ENCODE measurements at places on chromosomes 5 and 9. TPM values are rescaled to one million over a fixed set of nuclear protein-coding genes. Genes with fewer than 3 reads are reported as not detected.
A peak's percentile ranks its signal among the peaks of the same experiment; 100 is the strongest.

Gene POU5F2
- total RNA-seq = 0.06 TPM

DNA sequence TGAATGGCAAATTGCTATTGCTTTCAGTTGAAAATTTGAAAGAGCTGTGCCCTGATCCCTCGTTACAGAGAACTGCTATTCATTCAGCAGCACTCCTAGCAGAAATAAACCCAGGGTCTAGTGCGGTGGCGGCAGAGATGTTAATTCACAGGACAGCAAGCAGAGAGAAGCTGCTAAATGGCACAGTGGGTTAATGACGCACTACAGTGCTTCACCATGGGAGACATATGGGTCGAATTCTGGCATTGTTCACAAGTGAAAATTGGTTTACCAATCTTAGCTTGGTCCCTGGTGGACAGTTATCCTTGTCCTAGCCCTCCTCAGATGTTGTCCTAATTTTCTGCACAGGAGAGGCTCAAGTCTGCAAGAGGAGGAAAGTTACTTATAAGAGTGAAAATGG, 807.4 kb downstream of the TLE1 start:
- DNase-seq = peak; percentile 1

DNA sequence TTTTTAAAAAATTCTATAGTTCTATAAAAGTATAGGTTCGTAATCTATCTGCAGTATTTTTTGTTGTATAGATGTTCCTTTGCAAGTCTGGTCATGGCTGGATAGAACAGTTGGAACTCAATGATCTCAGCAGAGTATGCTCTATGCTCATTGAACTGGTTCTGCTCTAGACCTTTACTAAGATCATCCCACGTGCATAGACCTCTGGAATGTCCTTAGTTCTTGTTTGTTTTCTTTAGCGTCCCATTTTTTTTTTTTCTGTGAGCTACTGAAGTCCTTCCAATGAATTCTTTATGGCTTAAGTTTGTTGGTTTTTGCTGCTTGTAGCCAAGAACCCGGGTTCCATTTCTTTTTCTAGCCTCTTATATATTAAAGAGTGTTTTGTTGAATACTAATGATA, 3.5 kb downstream of the TMEM38B start:
- no peak for DNase-seq

Gene FUT7
- not detected for total RNA-seq

DNA sequence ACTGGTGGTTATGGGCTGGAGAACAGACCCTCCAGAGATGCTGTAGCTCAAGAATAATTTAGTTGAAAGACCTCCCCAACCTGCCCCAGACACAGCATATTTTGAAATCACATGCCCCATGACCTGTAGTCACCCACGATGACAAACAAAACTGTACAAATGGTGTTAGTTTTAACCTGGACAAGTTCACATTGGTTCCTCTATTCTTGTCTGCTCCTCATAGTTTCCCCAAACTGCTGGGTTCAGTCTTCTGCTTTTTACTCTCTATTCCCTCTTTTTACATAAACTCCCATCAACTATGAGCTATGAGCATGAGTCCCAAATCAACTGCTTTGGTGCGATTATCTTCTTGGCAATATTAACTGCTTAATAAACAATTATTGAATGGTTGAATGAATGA, 365.3 kb upstream of the CLINT1 start:
- DNase-seq = no peak

- DNase-seq = no peak
These were observed 127.9 kb downstream of the PIK3R1 start for GRCh38 chr5:68343421-68343826.

GRCh38 chr9:4686112-4686511, 6.7 kb downstream of the CDC37L1 start:
- DNase-seq = no peak

DNA sequence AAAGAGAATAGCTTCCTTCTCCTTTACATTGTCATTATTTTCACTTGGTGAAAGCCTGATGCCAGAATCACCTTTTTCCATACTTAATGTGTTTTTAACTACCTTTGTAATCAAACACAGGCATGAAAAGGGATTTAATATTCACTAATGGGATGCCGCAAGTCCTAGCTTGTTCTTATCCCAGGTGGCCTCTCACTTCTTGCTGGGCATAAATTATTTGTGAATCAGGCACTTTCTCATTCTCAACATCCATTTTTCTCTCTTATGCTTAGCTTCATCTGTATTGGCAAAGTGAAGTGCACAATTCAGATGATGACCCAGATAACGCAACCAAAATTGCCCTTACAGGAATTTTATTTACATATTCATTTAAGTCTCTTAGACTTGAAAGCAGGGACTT, 10.9 kb downstream of the ACTL7B start:
- no peak for DNase-seq

Gene CDKN2B
- total RNA-seq = 0.31 TPM

DNA sequence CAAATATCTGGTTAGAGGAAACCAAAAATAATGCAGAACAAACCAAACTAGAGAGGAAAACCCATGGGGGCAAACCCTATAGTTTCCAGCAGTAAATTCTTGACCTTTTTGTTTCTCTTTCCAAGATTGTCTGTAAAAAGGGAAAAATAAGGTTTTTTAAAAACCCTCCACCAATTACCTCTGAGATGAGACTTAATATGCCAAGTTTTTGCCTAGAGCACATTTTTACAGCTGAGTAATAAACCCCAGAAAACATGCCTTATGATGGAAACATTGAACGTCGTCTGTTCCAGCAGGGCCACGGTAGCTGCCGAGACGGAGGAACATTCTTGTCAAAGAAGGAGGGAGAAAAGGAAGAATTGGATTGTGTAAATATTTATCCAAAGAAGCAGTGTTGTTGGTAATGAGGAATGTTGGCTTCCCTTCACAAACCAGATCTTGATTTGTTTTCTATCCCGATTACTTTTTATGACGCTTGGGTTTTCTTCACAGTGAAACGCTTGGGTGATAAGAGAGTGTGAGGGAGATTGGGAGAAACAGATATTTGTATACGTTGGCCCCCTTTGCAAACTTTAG, 17.3 kb upstream of the MSX2 start:
- no peak for DNase-seq

GRCh38 chr9:115930472-115930871, 223.1 kb upstream of the PAPPA start:
- no peak for DNase-seq

Gene CCL28
- not detected for total RNA-seq

DNA sequence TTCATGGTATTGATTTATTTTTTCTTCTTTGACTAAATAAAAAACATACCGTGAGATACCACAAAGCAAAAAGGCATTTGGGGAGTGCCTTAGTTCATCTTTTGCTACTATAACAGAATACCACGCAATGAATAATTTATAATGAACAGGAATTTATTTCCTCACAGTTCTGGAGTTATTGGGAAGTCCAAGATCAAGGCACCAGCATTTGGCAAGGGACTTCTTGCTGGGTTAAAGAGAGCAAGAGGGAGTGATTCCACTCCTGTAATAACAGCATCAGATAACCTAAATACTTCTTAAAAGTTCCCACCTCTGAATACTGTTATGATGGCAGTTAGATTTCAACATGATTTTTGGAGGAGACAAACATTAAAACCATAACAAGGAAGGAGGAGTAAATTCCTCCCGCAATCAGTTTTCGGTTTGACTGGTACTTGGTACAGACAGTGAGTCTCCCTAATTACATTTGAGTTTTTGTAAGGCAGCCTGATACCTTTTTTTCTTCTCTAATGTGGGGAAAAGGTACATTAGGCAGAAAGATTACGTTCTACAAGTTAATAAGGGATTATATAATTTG, 8.8 kb upstream of the OMD start:
- no peak for DNase-seq

DNA sequence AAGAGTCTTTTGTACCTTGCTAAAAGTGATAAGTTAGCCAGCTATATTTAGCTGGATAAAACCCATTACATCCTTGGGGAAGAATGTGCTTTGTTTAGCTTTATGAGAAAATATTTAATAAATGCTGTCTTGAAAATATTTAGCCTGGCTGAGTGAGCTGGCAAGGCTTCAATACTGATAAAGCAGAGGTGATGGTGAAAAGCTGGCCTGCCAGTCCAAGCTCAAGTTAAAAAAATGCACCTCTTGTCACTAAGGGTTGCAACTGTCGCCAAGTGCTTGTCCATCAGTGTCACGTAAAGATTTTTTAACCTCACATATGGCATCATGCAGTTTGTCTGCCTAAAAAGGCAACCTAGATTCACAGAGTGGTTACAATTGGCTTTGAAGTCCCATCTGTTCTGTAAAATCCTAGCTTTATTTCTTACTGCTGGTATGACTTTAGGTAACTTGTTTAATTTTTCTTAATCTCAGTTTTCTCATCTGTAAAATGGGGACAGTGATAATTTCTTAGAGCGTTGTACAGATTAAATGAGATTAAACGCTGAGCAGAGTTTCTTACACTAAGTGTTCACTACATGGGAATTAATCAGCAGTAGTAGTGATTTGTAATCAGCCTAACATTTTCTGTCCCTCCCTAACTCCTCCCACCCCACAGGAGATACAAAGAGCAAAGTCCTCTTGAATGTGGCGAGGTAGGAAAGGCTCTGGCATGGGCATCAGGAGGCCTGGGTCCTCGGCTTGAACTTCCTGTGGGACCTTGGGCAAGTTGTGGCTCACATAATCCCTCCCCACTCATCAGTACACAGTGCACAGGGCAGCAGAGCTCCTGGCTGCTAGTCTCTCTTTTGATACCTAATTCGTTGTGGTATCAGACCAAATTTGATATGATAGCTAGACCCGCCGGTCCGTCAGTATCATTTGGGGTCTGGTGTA, 48.7 kb downstream of the PIK3R1 start:
- no peak for DNase-seq

DNA sequence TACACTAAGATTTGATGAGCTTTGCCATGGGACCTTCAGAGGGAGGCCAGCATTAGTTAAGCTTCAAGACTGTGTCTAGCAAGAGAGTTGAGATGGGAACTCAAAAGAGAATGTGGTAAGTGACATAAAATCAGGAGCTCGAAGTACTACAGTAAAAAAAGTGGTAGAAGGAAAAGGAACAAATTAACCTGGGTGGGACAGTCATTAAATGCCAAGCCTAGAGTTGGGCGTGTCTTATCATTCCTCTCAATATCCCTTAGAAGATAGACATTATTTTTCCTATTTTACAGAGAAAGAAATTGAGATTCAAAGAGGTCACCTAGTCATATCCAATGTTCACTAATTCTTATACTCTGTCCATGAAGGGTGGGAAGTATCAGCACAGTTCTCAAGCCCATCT, 3.3 kb upstream of the TXN start:
- DNase-seq = no peak

DNA sequence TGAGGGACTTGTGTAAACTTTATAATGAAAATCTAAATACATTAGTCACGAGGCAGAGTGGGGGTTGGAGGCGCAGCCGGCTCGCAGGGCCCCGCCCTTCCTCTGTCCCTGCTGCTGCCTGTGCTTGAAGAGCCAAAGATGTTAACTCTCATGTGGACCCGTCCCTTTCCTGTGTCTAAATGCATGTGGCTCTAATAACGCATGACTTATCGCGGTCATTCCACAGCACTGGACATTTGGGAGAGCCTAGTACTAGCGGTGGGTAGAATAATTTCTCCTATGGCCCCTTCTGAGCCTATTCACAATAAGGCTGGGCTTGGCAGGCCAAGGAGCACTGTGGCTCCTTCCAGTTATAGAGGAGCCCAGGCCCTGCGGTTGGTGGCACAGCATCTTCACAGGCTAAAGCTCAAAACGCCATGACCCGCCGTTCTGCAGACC, 82.3 kb upstream of the SIMC1 start:
- DNase-seq = no peak

Gene SMIM3
- 13.2 TPM for total RNA-seq

Gene ADAMTS2
- total RNA-seq = 5.2 TPM

DNA sequence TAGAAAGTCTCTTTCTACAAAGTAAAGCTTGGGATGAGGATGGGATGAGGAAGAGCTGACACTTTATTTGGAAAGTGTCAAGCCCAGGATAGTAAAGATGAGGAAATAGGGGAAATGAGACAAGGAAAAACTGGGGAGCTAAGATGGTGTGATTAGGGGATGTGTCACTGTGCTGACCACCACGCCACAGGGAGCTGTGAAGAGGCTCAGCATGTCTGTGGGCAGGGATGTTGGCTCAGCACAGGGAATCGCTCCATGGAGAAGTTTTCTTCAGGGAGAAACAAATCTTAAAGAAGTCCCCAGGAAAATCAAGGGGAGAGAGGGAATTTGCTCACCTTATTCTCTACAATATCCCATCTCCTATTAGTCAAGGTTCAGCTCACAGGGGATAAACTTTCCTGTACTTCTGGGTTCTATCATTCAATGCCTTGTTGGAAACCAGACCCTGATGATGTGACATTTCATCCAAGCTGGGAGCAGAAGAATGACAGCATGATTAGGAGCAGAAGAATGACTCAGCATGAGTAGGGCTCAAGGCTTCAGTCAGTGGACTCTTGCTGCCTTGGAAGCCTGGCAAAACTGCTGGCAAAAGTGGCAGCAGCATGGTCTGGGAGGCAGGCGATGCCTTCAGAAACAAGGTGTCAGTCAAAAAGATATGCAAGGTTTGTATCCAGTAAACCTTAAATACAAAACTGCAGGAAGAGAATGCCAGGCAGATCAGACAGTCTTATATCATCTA, 4.9 kb downstream of the HSPB3 start:
- no peak for DNase-seq

Gene MYOZ3
- total RNA-seq = 19.4 TPM

GRCh38 chr9:128005923-128006322, 25.1 kb upstream of the EEIG1 start:
- DNase-seq = no peak

Gene UAP1L1
- total RNA-seq = 5.4 TPM

Gene PTTG1
- total RNA-seq = 229 TPM

DNA sequence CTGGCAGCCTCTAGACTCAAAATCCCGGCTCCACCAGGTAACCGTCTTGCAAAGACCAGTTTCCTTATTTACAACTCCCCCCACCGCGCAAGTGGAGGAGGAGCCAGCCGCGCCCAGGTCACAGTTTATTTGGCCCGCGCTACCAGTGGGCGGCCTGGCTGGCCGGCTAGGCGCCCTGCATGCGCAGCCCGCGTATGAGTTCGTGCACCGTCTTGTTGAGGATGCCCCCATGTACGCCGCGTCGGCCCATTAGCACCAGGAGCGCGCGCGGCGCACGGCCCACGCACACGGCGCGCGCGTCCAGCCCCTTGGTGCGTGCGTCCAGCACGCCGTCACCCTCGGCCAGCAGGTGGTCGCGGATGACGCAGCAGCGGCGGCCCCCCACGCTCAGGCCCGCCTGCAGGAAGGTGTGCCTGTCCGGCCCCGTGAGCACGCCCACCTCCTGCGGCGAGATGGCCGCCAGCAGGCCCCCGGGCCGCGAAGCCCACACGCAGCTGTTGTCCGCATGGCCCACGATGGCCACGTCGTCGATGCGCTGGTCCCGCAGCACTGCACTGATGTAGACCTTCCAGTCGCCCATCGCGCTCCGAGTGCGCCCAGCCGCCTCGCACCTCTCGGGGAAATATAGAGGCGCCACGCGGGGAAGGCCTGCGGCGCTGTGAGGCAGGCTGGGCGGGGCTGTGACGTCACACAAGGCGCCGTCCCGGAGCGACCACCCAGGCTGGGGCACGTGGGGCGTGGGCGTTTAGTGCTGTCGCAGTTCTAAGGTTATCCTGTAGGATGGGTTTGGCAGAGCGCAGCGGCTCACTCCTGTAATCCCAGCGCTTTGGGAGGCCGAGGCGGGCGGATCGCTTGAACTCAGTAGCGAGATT, at the start of gene PFN3:
Gene PFN3 (minus strand): TSS at position 665 of the 872 bp plus-strand sequence. CDS start 85 bp downstream, at position 580.
- no peak for DNase-seq

- DNase-seq = no peak
These were observed 139.3 kb downstream of the AOPEP start for GRCh38 chr9:94865582-94866452.

GRCh38 chr9:22005702-22006606, 3.2 kb downstream of the CDKN2B start:
- DNase-seq = no peak

Gene PMPCA
- total RNA-seq = 88.2 TPM

GRCh38 chr5:163347671-163348070, 89.7 kb upstream of the CCNG1 start:
- peak; percentile 69 for DNase-seq
